ENCODE measurements at places on chromosomes 4 and X.

DNA sequence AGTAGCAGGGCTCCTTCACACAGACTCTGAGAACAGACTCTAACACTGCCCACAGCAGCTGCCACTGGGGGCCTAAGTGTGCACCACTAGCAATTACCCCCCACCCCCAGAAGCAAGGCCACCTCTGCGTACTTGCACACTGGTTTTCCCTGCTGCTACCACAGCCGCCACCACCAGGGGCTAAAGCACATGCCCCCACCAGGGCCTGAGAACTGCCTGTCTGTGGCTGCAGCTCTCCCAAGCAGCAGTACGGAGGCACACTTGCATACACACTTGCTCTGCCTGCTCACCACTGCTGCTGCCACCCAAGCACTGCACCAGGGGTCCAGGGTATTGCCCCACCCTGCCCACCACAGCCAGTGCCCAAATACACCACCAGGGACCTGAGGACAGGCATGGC is 59.6 kb downstream of the SCML2 start:
- DNase-seq, result no peak

DNA sequence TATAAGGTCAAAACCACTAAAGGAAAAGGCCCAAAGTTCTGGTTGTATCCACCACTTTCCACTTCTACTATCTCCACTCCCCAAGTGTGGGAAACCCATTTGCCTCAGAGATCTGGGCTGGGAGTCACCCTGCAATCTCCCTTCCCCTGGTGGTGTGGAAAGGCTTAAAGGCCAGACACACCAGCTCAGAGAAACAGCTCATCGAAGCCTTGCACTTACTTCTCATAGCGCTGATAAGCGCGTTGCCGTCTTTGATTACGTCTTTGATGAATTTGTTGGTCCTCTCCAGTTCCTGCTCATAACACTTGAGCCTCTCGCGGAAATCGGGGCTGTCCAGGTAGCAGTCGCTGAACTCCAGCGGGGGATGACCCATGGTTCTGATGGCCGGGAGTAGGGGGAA is 647 bp downstream of the OPHN1 start:
- no peak for DNase-seq

DNA sequence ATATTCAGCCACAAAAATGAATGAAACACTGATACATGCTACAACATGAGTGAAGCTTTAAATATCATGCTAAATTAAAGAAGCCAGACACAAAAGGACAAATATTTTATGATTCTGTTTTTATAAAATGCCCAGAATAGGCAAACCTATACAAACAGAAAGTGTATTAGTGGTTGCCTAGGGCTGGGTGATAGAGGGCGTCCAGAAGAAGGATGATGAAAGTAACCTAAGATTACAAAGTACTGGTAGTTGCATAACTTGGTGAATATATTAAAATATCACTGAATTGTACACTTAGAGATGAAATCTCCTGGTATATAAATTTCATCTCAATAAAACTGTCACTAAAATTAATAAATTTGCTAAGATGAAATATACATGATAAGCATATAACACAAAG is 67.5 kb downstream of the FBXW7 start:
- DNase-seq, result no peak

GRCh38 chr4:107799669-107800450 is 24.9 kb upstream of the SGMS2 start:
- no peak for DNase-seq

GRCh38 chr4:3466691-3467600 is 3.8 kb downstream of the DOK7 start:
- DNase-seq, result no peak

DNA sequence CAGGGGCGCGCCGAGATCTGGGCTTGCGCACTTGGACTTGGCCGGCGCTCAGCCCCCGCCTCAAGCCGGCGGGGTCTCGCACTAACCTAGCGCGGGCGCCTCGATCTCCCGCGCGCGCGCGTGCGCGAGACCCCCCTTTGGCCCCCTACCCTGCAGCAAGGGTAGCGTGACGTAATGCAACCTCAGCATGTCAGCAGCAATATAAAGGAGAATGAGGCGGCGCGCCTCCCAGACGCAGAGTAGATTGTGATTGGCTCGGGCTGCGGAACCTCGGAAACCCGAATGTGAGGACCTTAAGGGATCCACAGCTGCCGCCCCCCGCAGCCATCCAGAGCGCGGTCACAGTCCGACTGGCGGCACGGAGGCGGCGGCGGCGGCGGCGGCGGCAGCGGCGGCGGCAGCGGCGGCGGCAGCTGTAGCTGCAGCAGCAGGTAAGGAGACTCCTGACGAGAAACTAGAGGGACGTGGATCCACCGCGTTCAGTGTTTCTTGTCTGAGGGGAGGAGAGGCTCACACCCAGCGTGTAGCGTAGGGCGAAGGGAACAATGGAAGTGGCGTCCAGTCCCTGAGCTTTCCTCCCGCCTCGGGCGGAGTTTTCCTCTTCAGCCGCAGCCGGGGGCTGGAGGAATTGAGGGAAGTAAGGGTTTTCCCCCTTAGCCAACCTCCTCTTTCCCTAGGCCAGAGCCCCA is at the start of the genes SATL1 and ZNF711:
TSS of gene SATL1 (minus strand) at position 19 of the 689 bp plus-strand sequence. CDS start 134,811 bp downstream, outside the sequence.
TSS of gene ZNF711 (plus strand) at position 231 of the 689 bp plus-strand sequence. CDS start 3,582 bp downstream, outside the sequence.
- no peak for DNase-seq

DNA sequence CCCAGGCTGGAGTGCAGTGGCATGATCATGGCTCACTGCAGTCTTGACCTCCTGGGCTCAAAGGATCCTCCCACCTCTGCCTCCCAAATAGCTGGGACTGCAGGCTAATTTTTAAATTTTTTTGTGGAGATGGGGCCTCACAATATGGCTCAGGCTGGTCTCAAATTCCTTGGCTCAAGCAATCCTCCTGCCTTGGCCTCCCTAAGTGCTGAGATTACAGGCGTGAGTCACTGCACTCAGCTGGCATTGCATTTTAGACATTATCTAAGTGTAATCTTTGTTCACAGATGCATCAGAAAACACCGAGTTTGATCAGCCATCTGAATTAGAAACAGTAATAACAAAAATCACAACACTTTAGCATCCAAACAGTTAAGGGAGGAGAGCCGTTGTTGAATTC is 53.4 kb upstream of the CBR4 start:
- no peak for DNase-seq

- DNase-seq, result no peak
Measured at GRCh38 chr4:170089274-170089667, 485 bp downstream of the AADAT start.

- no peak for DNase-seq
Measured at GRCh38 chr4:185219551-185220344, 10.3 kb downstream of the SNX25 start.

DNA sequence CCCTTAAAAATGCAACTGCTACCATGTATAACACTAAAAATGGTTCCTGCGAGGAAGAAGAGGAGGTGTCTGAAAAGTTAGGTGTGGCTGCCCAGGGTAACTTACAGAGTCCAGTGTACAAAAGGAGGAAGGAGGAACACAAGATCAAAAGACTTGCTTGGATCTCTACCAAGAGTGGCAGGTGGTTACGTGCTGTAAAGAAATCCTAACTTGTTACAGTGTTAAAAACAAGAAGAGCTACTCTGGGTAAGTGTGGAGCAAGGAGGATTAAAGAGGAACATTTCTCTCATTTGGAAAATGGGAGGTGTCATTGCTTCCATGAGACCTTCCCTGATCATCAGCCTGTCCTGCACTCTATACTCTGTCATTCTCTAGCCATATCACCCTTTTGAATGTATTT is 242.0 kb downstream of the PTTG2 start:
- DNase-seq, result no peak

DNA sequence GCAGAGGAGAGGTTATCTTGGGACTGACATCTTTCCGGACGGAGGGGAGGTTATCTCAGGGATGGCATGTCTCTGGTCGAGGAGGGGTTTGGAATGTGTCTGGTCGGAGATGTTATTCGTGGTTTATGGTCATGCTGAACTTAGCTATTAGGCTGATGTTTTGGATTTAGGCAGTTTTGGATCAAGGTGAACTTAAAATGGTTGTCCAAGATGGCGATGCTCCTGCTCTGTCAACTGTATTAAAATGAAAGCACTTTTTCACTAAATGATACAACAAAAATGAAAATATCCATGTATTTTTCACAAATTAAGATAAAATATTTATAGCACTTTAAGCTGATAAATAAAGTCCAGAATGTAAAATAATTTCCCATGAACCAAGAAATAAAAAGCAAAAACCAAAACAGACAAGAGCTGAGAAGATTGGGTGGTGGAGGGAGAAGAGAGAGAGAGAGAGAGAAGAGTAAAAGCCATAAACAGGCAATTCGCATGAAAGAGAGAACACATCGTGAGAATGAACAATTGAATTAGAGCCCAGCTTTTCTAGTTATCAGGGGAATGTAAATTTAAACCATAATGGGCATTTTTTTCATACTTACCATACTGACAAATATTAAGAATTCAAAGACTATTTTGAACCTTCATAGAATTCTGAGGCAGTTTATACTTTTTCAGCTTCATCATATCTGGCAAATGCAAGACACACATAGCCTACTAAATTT is 2236.0 kb upstream of the AGA start:
- DNase-seq, result no peak

- DNase-seq, result no peak
Measured at GRCh38 chr4:53601251-53601764, 10.0 kb upstream of the LNX1 start.

All from activated CD4-positive, alpha-beta T cell treated with anti-CD3 and anti-CD28 coated beads, Interleukin-2, amount 50 U/mL, for 4 hours (primary cell).